ENCODE measurements at places on chromosomes 5 and 9.

- no peak for DNase-seq
These were observed 19.2 kb downstream of the GADD45G start for GRCh38 chr9:89623925-89624420.

- no peak for DNase-seq
These were observed 69.6 kb upstream of the PJA2 start for GRCh38 chr5:109479260-109479860.

- no peak for DNase-seq
These were observed 6.1 kb downstream of the PRRX2 start for GRCh38 chr9:129671519-129671918.

- no peak for DNase-seq
These were observed 145.5 kb upstream of the PCA3 start for GRCh38 chr9:76618762-76619161.

- DNase-seq = peak; percentile 6
These were observed 34.3 kb upstream of the MACIR start for GRCh38 chr5:103224118-103224893.

DNA sequence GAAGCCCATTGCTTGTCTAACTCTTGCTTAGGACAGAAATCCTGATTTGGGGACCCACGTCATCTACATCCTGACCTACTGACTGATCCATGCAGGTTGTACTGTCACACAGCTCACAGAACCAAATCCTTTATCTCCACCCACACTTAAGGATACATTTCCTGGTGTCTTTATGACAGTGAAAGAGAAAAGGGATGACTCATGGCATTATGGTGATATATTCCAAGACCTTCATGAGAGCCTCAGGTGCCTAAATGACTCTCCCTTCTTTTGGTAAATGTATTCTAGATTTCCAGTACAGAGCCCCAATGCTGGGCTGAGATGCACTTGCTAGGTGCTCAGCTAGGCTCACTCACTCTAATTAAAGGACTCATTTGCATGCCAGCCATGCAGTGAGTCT is 26.0 kb upstream of the DMRT2 start:
- DNase-seq = no peak

- no peak for DNase-seq
These were observed 2.9 kb upstream of the FNBP1 start for GRCh38 chr9:130045725-130046450.

- no peak for DNase-seq
These were observed 210.7 kb upstream of the TNC start for GRCh38 chr9:115328677-115329076.

GRCh38 chr9:36137392-36138004 is 965 bp downstream of the GLIPR2 start:
- DNase-seq = no peak

GRCh38 chr5:124342584-124342983 is 403.9 kb downstream of the ZNF608 start:
- no peak for DNase-seq

DNA sequence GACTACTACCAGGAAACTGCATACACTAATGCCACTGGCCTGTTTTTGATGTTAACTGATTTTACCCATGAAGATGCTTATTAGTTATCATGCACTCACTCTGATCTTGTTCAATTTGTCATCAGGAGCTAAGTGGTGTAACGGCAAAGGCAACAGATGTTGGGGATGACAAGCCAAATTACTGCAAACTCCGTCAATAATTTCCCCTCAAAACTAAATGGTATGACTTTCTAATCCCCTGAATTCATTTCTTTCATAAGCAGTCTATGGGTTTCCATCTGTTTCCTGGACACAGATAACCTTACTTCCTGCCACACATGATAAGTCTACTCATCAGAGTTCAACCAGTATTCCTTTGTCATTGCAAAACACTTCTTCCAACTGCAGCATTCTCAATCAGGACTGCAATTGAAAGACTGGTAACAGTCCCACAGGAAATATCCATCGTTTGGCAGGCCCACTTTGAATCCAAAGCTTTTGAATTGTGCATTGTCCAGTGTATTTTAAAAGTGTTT is 96.2 kb upstream of the SMC2 start:
- DNase-seq = no peak

- no peak for DNase-seq
These were observed 5.1 kb upstream of the SEPTIN8 start for GRCh38 chr5:132782101-132782500.

DNA sequence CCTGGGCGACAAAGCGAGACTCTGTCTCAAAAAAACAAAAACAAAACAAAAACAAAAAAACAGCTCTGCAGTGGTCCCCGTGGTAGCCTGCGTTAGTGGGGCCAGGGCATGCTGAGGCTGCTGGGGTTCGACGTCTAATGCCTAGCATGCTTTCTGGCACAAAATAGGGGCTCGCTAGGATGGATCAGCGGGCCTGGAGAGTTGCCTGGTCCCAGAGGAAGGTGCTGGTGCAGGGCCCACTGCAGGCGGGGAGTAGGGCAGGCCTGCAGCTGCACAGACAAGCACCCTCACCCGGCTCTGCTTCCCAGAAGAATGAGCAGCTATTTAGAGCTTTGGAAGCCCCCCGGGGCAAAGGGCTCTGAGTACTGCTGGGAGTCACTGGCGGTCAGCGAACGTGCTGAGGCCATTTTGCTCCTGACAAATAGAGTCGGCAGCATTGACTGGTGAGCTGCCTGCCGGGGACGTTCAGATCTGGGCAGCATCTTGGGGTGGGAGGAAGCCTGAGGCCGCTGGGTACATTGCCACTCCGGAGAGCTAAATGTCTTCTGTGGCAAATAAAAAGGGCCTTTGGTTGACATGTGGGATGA is 126.7 kb downstream of the OLFM1 start:
- DNase-seq = no peak

GRCh38 chr9:72338631-72339030 is 26.4 kb downstream of the ZFAND5 start:
- DNase-seq = no peak

DNA sequence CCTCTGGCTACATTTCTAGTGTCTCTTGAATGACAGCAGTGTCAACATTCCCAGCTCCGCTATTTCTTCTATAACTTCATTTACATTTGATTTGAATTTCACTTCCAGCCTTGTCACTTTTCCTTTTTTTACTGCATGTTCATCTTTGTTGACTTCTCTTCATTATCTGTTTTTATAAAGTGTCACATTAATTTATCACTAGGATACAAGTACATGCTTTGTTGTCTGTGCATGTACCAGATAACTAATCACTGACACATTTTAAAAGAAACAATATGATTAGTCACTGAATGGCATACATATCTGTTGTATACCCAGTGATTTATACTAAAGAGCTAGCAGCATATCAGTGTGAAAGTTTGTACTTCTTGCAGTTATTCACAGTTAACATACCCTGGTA is 29.1 kb downstream of the ARSK start:
- no peak for DNase-seq

DNA sequence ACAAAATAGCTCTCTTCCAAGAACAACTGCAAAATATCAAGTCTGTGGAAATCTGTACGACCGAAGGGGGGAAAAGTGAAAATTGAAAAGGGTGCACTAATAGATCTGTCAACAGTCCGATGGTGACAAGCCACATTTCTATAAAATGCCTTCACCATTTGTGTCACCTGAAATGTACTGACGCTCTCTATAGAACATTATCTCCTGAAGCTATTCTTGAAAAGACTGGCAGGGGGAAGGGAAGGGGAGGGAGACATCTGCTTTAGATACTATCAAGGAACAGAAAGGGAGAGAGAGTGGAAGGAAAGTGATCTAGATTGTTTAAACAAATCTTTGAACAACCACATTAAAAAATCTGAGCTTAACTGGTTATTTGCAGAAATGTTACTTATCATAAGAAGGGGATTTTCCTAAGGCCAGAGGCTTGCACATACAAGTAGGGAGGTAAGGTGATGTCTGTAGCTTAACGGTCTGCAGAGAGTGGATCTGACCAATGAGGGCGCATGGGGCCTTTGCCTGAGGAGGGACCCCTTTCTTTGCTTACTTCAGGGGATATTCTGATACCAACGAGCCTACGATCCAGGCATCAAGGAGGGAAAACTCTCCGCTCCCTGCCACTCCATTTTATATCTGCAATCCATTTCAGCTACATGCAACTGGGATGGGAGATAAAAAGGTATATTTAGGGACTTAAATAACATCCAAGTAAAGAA is 92.1 kb downstream of the CRB2 start:
- DNase-seq = no peak

DNA sequence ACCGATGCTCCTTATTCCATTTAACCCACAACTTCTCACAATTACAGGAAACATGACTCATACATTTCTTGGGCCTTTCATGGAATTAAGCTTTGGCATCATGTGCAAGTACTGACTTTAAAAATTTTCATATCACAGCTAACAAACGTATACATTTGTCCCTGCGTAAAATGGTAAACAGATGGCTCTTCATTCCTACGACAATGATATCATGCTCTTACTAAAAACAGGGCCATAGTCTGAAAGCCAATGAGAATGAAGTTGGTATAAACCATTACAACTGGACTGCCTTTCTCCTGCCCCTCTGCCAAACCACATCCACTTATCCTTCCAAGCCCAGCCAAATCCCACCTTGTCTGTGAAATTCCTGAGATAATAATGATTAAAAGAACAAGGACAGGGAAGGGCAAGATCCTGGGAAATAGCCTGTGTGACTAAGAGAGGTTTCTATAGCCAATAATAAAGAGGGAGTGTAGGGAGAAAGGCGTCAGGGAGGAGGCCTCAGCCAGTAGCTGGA is 44.9 kb upstream of the ZNF366 start:
- no peak for DNase-seq

GRCh38 chr5:154476354-154477205 is 1.4 kb downstream of the HAND1 start:
- no peak for DNase-seq

GRCh38 chr5:14118551-14119320 is 24.4 kb upstream of the TRIO start:
- no peak for DNase-seq

- peak; percentile 1 for DNase-seq
These were observed 880.1 kb upstream of the SEMA6A start for GRCh38 chr5:117454716-117455212.
